ENCODE measurements at places on chromosomes 4 and X. TPM values are rescaled to one million over a fixed set of nuclear protein-coding genes. Genes with fewer than 3 reads are reported as not detected.

DNA sequence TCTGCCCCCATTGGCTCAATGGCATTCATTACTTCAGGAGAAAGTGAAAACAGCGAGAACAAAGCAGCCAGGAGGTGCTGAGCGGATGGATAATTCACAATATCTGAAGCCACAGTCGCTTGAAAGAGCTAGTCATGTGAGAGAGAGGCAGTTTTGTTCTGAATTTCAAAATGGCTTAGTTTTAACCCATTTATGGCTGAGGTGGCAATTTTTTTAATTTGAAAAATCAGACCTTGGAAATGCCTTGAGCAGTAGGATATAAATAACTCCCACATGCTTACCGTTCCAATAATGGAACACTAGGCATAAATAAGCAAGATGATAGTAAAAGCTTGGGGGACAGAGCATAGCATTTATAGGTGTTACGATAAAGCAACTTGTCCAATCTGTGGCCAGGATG lies 56.9 kb upstream of the CBR4 start:
- no peak for DNase-seq

GPR34 gene
- total RNA-seq, result 9.8 TPM

GRCh38 chr4:151238477-151238876 lies 38.5 kb upstream of the PRSS48 start:
- no peak for DNase-seq

DNA sequence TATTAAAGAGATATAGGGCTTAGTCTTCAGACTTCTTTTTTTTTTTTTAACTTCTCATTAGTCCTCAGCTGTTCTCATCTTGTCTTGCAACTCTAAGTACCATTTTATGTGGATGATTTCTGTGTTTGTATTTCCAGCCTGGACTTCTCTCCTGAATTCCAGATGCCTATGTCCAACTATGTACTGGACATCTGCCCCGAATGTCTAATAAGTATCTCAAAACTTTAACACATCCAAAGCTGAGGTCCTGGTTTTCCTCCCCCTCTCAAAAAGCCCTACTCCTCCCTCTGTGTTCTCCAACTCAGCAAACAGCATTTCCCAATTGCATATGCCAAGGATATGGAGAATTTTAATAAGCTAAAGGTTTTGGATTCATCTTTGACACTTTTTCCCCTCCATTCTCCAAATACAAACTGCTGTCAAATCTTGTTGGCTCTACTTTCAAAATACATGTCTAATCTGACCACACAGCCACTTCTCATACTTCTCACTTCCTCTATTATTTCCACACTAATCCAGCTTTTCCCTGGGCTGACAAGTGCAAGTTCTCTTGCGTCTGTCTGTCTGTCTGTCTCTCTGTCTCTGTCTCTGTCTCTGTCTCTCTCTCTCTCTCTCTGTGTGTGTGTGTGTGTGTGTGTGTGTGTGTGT lies 79.8 kb downstream of the CLCN5 start:
- peak; percentile 33 for DNase-seq

EDA2R gene
- 0.23 TPM for total RNA-seq

CYLC1 gene
- total RNA-seq, result not detected

- DNase-seq, result no peak
Observed at GRCh38 chrX:12962041-12962504, 12.8 kb upstream of the TMSB4X start.

DNA sequence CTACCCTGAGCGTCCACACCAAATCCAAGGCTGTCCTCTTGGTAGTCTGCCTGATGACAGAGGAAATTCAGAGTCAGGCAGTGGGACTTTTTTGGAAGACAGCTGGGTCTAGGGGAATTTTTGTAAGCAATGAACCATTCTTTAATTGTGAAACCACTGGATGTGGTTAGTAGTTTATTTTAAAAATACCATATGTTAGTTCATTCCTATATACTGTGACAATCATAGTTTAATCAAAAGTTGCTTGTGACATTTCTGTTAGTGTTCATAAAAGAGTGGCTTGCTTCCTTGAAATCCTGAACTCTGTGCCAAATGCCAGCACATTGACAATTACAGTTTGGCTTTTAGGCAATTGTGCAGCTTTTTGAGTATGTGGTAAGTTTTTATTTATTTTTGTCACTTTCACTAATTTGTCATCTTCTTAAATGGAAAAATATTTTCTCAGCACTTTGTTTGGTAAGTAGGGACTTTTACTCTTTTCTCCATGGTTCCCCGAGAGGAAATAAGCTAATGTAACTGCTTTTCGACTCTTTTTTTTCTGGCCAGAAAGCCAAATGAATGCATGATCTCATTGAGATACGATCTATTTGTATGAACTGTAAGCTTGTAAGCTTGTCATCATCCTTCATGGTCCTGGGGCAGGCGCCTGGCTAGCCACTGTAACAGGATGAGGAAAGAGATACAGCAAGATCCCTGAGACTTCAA lies 72.6 kb upstream of the SLC4A4 start:
- peak; percentile 92 for DNase-seq

DNA sequence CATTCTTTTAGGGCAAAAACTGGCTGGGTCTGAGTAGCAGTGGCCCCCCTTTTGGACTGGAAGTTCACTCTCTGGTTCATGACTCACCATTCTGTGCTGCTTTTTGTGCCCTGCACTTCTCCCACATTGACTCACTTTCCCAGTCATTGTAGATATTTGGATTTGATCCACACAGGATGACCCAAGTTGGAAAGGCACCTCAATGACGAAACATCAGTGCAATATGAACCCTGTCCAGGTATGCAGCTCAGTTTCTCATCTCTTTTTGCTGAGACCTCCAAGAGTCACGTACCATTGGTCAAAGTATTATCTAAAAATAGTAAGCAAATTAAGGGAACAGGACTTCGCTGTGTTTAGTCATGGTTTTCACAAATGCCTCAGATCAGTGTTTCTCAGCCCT lies 92.7 kb downstream of the CBLL2 start:
- DNase-seq, result no peak

DNA sequence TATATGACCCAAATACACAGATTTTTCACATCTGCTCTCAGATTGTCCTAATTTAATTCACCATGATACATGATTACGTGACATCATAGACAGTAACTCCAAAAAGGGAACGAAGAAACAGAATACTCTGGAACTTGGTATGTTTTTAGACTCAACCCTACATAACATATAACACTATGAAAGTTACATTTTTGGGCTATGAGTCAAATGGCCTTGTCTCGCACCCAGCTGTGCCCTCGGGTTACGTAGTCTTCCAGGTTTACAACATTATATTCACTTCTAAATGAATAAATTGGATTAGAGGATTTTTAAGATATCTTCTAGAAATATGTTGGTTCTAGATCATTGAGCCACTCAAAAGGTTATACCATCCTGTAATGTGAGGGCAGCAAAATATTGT lies 2089.6 kb upstream of the TENM3 start:
- DNase-seq, result no peak

DNA sequence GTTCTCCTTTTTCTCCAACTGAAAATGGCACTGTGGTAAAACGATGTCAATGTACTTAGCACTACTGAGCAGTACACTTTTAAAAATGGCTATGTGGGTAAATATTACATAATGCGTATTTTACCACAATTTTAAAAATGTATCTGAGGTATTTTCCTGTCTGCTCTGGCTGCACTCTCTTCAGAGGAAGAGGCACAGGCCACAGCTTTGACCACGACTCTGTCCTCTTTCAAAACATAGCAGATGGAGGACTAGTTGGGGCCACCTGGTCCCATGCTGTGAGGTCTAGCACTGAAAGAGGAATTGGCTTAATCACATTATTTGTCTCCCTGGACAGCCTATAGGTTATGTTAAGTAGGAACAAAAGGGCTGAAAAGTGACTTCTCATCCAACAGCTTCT lies 5.2 kb downstream of the KCNE5 start:
- no peak for DNase-seq

GRCh38 chr4:7582313-7583097 lies 147.8 kb upstream of the PSAPL1 start:
- DNase-seq, result no peak

GEMIN8 gene
- 25.7 TPM for total RNA-seq

DNA sequence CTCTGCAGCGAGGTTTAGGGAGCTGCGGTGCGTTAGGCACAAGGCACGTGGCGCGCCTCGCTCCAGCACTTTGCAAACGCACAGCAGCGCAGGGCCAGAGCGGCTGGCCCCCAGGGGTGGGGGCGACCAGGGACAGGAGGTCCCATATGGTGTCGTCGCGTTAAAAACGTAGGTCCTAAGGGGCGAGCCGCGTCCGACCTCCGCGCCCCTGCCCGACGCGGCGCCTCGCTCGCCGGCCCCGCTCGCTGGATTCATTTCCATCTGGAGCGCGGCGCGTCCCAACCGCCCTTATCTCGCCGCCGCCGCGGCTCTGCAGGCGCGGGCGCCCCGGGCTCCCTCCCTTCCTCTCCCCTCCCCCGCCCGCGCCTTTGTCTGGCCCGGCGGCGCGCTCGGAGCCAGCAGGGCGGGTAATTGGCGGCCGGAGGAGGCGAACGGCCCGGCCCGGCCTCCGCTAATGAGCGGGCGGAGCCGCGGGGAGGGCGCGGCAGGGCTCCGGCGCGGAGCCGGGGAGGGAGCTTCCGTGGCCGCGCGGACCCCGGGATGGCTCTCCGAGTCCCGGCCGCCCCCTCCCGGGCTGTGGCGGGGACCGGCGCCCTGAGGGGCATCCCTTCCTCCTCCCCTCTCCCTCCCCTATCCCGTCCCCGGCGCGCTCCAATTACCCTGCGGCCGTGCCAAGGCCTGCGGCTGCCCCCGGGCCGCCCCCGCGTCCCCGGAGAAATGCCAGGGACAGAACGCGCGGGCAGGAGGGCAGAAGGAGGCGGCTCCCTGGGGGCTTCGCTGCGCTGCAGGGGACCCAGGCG lies 409.0 kb downstream of the BCOR start:
- DNase-seq, result peak; percentile 80

- DNase-seq, result peak; percentile 70
Observed at GRCh38 chrX:63959975-63960374, 175.0 kb upstream of the ARHGEF9 start.

DNA sequence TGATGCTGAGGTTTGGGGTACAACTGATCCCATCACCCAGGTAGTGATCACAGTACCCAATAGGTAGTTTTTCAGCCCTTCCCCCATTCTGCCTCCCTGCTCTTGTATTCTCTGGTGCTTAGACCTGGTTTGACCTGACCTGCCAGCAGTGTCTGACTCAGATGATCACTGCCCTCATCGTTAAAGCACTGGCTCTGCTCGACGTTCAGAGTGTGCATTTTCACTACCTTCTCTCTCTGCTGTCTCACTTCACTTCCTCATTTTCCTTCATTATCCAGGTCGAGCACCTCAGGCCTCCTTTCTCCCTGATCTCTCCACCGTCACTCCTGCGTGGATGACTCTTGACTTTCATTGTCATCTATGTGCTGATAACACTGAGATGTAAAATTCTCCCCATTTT lies 83.6 kb downstream of the PARM1 start:
- DNase-seq, result no peak

- DNase-seq, result no peak
Observed at GRCh38 chr4:123423819-123424218, 27.2 kb downstream of the SPRY1 start.

GAK gene
- total RNA-seq, result 156 TPM

CLCN3 gene
- 39.1 TPM for total RNA-seq

GAGE12E gene
- not detected for total RNA-seq

DNA sequence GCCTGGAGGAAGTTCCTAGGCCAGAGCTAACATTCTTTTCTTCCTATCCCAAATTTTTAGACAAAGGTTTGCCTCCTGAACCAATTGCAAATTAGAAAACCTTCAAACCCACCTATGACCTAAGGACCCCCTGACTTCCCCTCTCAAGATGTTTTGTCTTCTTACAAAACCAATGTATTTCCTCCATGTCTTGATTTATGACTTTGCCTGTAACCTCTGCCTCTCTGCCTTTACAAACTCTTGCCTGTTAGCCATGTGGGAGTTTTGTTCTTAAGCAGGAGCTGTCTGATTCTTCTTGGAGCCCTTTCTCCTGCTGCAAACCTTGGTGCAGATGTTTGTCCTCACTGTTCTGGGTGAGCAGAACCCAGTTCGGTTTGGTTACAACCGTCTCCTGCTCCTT lies 222.3 kb upstream of the BOD1L1 start:
- no peak for DNase-seq

DNA sequence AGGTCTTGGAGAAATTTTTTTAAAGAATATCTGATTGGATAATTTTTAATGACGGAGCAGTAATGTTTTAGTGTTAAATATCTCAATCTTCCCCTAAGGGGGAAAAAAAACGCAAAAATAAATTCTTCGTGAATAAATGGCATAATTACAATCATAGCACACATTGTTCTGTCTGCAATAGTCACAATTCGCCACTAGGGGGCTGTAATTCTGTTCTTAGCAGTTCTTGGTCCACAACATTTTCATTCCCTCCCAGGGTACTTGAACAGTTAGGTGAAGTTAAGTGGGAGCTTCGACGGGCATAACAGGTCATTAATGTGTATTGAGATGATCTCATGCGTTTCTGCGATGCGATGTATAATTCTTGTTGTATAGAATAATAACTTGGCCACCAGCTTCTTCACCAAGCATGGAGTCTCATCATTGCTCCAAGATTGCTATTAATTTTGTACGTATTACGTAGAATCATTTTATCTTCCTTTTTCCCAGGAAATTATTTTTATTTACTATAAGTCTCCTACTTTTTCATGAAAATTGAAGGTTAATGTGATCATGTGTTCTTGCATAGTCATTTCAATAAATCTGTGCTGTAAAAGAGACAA lies 27.2 kb downstream of the HTR2C start:
- peak; percentile 33 for DNase-seq

DNA sequence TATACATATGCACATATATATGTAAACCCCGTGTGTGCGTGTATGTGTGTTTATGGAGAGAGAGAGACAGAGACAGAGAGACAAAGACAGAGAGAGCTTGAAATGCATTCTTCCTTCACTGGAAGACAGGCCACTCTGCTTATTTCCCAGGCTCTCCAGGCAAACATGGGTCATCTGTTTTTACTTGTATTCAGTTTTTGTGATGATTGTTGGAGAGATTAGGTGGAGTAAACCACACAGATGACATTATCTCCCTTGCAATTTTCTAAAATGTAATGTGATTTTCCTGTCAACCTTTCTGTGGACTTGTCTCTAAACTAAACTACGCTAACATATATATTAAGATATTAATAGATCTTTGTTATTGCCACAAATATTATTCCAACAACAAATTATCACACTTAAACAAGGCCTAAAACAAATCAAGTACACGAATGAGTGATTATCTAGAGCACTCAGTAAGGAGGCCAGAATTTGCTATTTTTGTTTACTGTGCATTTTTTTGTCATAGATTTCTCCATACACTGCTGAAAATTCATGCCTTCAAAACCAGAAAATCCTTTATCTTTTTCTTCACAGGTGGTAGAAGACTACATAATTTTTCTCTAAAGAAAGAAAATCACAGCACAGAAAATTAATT lies 251.8 kb upstream of the SLIT2 start:
- no peak for DNase-seq

SLC7A11 gene
- total RNA-seq, result 6.7 TPM

- no peak for DNase-seq
Observed at GRCh38 chr4:159117968-159118367, 15.1 kb downstream of the RAPGEF2 start.

Data from lung (tissue), 17 donors.